NCI-H82 (cell line): ENCODE measurements at places on chromosomes 5 and 9.
A peak's percentile ranks its signal among the peaks of the same experiment; 100 is the strongest.

- DNase-seq = no peak
Measured at GRCh38 chr5:53423724-53424123, 56.7 kb upstream of the FST start.

GRCh38 chr9:87327575-87328125 lies 170.0 kb upstream of the DAPK1 start:
- DNase-seq = no peak

- DNase-seq = peak; percentile 46
Measured at GRCh38 chr9:26502311-26502710, 390.3 kb downstream of the CAAP1 start.

DNA sequence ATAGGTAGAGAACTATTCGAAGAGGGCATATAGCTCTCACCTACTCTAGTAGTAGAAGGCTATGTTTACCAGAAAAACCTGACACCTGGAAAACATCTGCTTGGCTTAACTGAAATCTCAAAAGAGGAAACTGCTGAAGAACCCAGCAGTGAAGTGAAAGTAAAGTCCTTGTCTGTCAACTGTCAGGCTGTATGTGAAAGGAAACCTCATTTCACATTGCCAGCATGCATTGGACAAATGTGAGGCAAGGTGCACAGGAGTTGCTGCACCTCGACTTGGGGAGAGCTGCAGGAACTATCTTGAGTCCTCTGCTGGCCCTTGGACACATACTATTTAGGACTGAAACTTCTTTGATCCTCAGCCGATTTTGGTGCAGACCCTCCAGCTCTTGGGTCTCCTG lies 53.3 kb downstream of the NREP start:
- no peak for DNase-seq

GRCh38 chr9:90795871-90796317 lies 5.7 kb upstream of the SYK start:
- DNase-seq = no peak

DNA sequence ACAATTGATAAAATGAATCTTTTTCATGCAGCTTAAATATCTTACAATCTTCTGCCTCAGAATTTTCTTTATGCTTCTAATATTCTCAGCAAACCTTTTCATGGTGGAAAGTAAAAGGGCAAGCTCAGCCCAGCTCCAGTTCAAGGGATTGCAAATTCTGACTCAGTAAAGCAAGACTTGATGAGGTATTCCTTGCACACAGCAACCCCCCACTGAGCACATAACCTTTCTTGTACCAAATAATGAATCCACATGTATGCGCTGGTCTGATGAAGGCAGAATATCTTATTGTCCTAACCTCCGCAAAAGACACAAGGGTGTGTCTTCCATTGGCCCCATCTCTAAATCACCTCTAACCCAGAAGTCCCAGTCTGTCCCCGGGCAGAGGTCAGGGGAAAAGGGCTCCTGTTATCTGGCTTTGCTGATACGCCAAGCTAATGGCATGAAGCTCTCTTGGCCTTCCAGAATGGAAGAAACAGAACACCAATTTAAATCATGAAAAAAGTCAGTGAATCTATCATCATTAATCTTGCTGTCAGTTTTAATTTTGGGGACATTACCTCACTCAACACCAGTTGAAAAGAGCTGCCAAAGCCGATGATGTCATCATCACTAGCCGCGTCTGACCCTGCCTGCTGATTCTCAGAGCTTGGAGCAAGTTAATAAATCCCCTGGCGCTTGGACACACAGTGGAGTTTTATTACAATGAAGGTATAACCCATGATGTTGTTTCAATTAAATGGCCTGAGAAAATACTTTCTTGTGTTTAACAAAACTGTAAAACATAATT lies 592.5 kb upstream of the CLINT1 start:
- DNase-seq = peak; percentile 8

- DNase-seq = no peak
Measured at GRCh38 chr5:18097817-18098216, 463.6 kb downstream of the TAF11L14 start.

- DNase-seq = no peak
Measured at GRCh38 chr5:109225716-109226625, 183.8 kb downstream of the PJA2 start.

DNA sequence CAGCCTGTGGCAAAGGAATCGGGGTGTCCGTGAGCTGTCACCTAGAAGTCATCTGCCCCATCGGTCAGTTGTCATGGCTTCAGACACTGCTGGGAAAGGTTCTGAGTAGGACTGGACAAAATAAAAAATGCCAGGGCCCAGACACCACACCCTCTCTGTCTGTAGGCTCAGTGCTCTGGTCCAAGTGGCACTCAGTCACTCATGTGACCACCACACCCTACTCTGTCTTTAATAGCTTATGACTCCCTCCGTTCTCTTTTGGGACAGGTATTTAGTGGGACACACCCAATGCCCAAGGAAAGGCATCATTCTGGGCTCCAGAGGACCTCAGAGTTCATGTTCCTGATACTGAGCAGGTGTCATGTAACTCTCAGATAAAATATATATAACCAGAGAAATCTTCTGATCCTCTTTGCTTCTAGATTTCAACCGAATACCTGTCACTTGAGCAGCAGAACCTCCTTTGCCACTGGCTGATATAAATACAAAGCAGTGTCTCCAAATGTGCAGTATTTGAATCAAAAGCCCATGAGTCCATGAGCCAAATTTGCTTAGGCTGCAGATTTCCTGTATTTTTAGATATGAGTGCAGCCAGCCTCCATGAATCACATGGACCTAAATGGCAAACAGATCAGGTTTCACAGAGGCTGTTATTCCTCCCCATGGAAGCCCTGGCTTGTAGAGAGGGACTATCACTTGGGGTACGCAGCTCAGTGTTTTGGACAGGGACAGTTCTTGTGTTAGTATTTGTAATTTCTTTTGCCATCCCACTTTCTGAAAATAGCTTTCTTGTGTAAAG lies 272.0 kb downstream of the ARHGAP26 start:
- DNase-seq = peak; percentile 13

DNA sequence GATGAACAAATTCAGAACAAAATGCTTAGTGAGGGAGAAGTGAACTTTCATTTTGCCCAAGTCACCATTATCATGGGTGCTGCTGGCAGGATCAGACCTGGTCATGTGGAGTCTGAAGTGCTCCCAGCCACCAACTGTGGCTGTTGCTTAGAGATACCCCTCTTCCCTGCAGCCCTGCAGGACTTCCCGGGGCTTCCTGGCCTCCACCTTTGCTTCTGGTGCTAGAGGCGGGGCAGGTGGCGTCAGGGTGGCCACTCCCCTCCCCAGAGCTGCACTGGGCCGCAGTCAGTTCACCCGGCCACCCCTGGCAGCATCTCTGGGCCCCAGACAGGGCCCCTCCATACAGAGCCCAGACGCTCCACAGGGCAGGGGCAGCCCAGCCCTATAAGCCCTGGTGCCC lies 30.0 kb upstream of the SLC12A7 start:
- DNase-seq = no peak

DNA sequence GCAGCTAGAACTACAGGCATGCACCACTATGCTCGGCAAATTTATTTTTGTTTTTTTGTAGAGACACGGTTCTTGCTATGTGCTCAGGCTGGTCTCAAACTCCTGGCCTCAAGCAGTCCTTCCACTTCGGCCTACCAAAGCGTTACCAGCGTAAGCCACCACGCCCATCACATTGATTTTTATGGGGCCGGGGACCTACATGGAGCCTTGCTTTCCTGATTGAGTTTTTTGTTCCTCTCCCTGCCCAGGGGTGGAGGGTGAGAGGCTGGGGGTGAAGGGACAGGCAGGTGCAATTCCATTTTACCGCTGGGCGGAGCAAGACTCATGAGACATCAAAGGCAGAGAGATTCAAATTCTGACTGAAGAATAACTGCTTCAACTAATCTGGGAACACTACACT lies 1.9 kb downstream of the ALDH1B1 start:
- DNase-seq = no peak
